ENCODE measurements at places on chromosomes 4 and X. TPM values are rescaled to one million over a fixed set of nuclear protein-coding genes. Genes with fewer than 3 reads are reported as not detected.
A peak's percentile ranks its signal among the peaks of the same experiment; 100 is the strongest.

DNA sequence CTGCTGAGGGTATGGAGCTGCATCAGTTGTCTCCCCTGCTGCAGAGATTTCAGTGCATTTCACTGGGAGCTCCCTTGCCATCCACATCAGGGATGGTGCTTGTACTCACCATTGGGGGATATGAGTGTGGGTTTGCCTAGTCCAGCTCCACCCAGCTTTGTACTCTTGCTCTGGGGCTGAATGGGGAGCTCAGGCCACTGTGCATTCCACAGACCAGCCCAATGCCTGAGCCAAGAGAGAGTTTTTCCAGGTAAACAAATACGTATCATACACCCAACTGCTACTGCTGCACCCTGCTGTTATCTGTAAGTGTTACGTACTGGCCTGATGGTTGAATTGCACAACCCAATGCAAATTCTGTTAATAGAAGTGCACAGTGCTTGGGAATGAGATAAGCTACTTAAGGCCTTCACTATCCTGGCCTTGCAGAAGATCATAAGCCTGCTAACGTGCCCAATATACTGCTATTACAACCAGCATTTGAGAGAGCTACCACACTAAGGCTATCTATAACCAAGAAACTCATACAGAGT is 205.0 kb upstream of the DMD start:
- no peak for DNase-seq

The CXCL6 gene
- 6.5 TPM for total RNA-seq

The AVPR2 gene
- 0.98 TPM for total RNA-seq

DNA sequence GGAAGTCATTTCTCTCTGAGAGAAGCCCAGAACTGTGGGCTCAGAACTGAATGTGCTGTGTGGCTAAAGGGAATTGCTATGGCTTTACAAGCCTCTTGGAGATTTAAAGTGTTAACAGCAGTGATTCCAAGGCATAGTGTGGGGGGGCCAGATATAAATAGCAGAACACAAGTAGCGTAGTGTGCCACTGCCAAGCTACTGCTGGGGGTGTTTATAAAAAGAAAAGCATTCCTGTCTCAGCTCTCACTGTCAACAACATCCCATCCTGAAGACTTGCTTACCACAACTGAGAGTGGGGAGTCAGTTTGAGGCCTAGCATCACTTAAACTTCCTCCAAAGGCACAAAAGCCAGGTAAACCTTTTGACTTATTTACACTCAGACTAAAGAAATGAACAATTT is at the start of gene ART3:
Gene ART3 (plus strand): TSS at position 242 of the 400 bp plus-strand sequence. CDS start 1,181 bp downstream, outside the sequence.
- DNase-seq = no peak

DNA sequence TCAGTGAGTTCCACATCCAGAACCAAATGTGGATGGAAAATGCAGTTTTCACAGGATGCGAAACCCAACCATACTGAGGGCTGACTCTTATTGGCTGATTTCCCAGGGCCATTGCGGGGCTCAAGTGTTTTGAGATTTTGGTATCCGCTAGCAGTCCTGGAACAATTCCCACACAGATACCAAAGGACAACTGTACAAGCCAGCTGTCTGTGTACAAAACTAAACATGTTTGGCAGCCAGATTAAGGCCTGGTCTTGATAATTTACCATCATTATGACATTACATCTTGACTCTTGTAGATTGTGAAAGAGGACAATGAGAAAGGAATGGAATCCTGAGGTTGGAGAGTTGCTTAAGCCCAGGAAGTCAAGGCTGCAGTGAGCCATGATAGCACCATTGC is 121.9 kb downstream of the DKK2 start:
- DNase-seq = peak; percentile 95

The SLC9B1 gene
- total RNA-seq = 4.6 TPM

The ADH7 gene
- 0.71 TPM for total RNA-seq

The CHRNA9 gene
- not detected for total RNA-seq

DNA sequence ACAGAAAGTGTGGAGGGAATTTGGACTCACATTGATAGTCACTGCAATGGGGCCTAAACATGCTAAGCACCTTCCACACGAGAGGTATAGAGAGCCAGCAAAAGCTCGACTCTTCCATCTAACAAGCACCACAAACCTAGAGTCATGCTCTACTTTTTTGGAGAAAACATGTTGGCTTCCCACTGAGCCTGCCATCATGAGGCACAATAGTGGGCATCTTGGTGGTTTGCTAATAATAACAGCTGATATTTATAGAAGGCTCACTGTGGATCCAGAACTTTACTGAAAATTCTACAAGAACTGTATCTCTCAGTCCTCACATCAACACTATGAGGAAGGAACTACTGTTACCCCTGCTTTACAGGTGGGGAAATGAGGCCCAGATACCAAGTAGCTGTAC is 26.6 kb downstream of the MAML3 start:
- no peak for DNase-seq

- DNase-seq = no peak
Measured at GRCh38 chr4:2341261-2341841, 77.1 kb downstream of the ZFYVE28 start.

The CHRDL1 gene
- total RNA-seq = 43.2 TPM
